Stimulated activated CD8-positive, alpha-beta memory T cell treated with anti-CD3 and anti-CD28 coated beads, Interleukin-7, amount 100 ng/mL, for 24 hours (primary cell): ENCODE measurements at places on chromosomes 6 and 20.

- no peak for DNase-seq
Observed at GRCh38 chr20:31949877-31950646, 1.8 kb downstream of the PDRG1 start.

GRCh38 chr6:93779086-93779841 lies 359.9 kb upstream of the EPHA7 start:
- no peak for DNase-seq

GRCh38 chr6:83138758-83139157 lies 54.3 kb downstream of the PGM3 start:
- no peak for DNase-seq

DNA sequence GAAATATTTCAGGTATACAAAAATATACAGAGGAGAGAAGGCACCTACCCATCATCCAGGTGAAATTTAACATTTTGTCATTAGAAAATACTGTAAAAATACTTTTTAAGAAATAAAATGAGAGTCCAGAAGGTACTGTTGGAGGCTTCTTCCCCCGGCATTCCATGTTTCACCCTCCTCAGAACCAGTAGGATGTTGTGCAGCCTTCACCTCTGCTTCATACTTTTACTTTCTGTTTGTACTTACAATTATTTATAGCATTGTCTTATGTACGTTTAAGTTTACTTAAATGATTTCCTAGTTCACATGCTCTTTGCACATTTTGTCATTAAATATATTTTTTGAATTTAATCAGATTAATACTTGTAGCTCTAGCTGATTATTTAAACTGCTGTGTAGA lies 30.9 kb downstream of the TMEM200A start:
- no peak for DNase-seq

DNA sequence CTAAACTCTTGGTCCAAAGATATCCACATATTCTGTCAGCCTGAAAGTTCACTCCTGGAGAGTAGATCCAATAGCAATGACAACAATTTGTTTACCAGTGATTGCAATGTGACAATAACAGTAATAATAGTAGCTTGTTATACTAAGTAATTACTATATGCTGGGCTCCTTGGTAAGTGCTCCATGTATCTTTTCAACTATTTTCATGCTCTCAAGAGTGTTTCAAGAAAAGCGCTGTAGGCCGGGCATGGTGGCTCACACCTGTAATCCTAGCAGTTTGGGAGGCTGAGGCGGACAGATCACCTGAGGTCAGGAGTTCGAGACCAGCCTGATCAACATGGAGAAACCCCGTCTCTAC lies 15.4 kb downstream of the BCL2L1 start:
- no peak for DNase-seq

GRCh38 chr6:86355271-86355670 lies 582.1 kb upstream of the HTR1E start:
- DNase-seq, result no peak

DNA sequence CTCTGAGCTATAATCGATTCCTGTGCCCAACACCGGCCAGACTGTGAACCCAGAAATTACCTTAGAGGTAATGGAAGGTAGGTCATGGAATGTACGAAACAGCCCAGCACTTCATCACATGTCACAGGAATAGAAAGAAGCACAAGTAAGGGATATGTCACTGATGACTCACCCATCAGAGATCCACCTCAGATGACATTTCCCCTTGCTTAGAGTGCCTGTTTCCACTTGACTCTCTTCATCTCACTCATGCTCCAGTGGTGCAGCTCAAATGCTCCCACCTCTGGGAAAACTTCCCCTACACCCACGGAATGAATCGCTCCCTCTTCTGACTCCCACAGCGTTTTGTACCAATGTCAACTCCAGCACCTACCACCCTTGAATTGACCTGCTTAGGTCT lies 381.6 kb upstream of the CNR1 start:
- DNase-seq, result no peak

DNA sequence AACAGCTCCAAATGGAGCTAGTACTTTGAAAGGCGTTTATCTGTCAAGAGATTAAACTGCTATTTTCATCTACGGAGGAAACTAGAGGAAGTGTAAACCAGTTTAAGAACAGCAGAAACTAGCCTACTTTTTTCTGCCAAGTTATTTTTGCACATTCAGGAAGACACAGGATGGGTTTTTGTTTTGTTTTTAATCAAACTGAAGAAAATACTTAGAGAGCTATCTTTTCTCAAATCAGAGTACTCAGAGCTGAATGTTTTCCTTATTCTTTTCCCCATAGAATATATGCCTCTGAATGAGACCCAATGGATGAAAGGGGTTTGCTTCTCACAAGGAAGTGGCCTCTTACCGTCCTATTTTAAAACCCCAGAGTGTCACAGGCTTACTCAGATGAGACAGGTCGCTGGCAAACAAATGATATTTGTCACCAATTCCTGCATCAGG lies 538.5 kb downstream of the CD83 start:
- no peak for DNase-seq

DNA sequence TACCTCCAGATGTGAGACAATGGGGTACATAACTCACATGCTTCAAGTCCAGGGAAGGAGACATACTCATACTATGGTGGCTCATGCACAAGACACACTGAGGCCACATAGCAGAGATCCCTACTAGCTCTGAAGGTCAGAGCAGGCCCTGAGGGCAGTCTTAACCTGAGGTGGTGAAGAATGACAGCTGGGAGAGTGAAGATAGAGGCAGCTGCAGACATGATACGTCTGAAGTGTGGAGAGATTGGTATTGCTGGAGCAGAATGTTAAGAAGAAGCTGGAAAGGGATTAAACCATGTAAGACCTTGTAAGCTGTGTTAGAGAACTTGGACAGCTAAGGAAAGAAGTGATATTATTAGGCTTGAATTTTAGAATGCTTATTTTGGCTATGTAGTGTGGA lies 32.9 kb downstream of the PGM3 start:
- no peak for DNase-seq

DNA sequence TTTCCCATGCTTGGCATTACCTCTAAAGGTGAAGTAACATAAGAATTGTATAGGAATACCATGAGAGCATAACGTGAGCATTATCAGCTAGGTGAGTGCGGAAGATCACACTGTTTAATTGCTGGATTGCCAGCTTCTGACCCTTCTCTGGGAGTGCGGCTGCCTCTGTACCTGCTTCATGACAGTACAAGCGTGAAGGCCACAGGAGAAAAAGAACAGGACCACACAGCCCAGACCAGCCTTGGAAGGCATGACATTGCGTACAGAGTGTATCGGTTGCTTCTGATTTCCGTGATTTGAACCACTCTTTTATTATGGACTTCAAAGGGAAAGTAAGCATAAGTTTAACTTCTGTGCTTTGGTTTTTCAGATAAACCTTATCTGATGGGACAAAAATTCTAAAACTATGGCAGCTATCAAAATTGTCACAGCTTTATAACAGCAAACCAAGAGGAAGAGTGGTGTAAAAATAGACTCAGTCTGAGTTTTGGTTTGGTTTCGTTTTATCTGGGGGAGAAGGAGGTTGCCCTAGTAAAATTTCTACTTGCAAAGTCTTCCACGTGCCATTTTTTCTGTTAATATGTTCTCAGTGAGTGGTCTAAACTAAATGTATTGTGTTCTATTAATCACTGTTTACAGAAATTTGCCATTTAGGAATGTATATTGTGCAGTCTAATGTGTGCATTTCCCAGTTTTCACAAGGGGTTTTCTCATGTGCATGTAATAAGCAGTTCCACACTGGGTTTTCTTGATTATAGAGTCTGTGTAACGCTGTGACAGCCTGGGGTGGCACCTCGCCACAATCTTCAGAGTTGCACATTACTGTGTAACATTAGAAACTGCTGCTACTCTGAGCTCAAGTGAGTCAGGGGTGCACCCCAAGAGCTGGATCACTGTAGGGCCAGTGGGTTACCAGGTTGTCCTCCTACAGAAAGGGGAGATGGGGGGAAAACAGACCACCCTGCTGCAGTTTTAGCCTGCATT lies 97.3 kb downstream of the RPP40 start:
- no peak for DNase-seq

DNA sequence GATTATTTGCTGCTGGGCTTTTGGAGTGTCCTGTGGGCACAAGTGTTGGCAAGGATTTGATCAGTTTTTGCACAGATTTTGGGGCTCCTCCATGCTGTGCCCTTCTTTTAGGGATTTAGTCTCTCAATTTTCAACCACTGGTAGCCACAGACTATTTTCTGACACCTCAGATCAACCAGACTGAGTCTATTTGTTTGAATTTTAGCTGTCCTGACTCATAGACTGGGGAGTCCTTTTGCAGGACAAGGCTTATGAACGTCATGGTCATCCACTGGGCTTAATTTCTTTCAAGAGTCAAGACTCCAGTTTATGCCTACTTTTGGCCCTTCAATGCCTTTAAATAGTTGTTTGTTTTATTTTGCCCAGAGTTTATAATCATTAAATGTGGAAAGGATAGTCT lies 59.3 kb downstream of the BCKDHB start:
- DNase-seq, result no peak

DNA sequence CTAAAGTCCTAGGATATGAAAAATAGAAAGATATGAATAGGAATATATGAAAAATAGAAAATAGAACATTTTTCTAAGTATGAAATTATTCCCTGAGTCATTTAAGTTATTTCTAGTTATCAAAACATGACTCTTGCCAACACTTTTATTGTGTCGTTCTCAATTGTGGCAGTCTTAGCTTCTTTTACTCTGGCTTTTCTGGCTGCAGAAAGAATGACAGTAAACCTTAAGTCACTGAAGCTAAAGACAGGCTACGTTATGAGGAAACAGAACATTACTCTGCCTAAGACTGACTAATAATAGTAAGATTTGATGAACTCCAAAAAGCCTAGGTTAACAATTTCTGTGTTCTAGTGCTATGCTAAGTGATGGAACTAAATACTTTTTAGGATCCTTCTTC lies 74.6 kb downstream of the AIG1 start:
- no peak for DNase-seq

DNA sequence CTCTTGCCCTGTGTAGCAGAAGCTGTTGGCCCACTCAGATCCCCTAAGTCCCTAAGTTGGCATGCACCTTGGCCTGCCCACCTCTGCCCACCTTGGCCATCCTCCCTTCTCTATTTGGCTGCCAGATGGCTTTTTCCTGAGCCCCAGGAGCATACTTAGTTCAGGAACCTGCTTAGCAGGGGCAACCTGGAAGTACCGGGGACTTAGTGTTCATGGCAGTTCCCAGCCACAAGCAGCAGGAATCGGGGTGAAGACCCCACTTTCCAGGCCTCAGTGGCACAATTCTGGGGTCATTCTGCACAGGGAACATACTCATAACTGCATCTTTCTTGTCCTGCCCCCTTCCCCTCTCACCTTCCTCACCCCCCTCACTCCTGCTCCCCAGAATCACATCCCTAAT lies 158.0 kb upstream of the PMEPA1 start:
- no peak for DNase-seq

- no peak for DNase-seq
Observed at GRCh38 chr6:27825025-27825793, 87.0 kb downstream of the OR2B2 start.

- no peak for DNase-seq
Observed at GRCh38 chr6:11575408-11576033, 38.0 kb downstream of the TMEM170B start.

GRCh38 chr6:138752017-138752416 lies 21.6 kb upstream of the CCDC28A start:
- no peak for DNase-seq

DNA sequence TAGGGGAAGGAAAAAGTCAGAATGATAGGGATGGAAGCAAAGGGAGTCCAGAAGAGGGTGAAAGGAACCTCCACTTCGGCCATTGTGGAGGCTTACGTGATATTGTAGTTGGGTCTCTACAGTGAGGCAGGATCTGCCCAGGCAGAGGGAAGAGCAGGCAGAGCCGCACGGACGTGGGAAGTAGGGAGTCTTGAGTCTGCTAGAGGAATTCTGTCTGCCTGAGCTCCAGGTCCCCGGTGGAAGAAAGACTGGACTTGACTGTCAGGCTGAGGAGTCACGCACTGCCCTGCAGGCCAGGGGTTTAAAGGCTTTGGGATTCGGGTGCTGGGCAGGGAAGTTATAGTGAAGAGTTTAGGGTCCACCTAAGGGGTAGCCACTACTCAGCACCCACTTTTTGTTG lies 16.4 kb downstream of the TGM6 start:
- no peak for DNase-seq

- DNase-seq, result no peak
Observed at GRCh38 chr20:51596668-51597388, 54.3 kb upstream of the NFATC2 start.

DNA sequence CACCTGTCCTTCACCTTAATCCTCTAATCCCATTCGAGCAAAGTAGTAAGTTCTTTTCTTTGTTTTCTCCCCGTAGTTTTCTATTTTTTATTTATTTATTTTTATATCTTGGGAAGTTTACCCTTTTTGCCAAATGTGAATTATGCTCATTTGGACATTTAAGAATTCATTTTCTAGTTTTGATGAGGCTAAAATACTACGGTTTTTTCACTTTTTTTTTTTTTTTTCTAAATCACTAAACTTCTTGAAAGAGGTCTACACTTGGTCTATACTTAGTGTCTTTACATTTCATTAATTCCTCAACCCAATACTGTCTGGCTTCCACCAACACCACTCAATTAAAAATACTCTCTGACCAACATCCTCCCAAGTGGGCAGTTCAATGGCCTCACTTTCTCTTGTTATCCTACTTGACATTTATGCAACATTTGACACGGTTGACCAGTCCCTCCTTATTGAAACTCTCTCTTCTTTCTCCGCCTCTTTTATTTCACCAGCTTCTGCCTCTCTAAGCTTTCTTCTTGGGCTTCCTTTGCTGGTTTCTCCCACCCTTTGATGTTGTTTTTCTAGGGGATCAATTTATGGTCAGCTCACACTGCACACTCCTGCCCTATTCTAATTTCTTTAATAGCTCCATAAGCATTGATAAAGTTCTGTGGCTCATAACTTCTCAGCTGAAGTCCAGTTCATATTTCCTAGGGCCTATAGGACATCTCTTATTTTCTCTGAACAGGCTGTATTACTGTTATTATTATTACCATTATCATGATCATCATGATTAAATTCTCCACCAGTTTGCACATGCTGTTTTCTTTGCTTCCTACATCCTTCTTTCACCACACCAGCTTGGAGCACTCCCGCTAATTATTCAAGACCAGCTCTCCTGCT lies 72.6 kb upstream of the CITED2 start:
- DNase-seq, result no peak

- no peak for DNase-seq
Observed at GRCh38 chr6:163147994-163148393, 266.5 kb upstream of the QKI start.

GRCh38 chr6:3370361-3371221 lies 86.3 kb downstream of the SLC22A23 start:
- no peak for DNase-seq
